Nucleus accumbens (tissue), 56 donors: ENCODE measurements at places on chromosomes 2 and 18.

GRCh38 chr2:217438136-217438535, 564.7 kb downstream of the TNS1 start:
- DNase-seq: no peak

- DNase-seq: no peak
Measured at GRCh38 chr2:216130346-216130971, 21.3 kb downstream of the XRCC5 start.

DNA sequence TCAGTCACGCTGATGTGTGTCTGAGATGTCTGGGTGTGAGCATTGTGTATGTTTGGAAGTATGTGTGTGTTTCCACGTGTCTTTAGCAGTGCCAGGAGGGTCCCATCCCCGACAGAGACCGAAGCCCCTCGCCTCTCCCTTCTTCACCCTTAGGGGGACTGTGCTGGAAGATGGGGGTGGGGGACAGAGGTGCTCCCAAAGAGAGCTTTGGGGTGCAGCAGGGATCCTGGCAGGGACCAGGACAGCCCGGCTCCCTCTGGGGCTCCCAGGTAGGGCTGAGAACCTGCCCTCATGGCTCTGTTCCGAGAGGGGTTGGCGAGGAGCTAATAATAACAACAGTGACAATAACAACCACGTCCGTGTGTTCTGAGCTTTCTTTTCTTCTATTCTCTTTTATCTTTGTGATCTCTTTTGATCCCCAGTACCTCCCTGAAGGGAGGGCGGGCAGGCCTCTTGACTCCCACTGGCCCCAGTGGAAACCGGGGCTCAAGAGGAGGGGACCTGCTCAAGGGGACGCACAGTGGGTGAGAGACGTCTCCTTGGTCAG, 57.6 kb downstream of the SMAD7 start:
- DNase-seq: no peak

GRCh38 chr2:28590496-28591301, 94.8 kb downstream of the PLB1 start:
- no peak for DNase-seq

DNA sequence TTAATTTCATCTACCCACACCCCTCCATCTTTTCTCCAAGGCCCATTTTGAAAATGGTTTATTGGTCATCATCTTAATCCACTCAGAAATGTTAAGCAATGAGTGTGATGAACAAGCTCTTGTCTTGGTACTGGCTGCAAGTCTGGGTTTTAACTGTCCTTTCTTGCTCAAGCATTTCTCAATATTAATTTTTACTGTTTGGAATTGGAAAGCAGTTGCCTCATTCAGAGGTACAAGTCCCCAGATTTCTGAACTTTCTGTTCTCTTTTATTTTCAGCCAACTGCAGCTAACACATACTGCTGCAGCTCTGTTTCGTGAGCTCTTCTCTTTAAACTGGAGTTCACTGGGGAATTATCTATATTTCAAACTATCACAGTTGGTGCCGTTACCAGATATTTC, 99.4 kb upstream of the TEX51 start:
- no peak for DNase-seq

DNA sequence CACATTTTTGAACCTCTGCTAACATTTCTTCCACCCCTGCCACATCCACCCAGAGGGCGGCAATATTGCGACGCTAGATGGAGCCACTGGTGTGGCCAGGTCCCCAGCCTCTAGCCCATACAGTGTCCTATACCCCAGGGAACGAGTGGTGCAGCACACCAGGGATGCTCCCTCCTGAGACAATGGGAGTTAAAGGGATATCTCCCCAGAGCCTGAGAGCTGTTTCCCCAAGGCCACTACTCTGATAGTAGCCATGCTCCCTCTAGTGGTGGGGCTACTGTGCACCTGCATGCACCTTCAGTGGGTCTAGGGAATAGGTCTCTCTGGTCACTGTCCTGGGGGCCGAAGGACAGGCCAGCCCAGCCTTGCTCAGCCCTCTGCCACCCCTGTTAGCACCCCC, 336.4 kb upstream of the FSHR start:
- no peak for DNase-seq

DNA sequence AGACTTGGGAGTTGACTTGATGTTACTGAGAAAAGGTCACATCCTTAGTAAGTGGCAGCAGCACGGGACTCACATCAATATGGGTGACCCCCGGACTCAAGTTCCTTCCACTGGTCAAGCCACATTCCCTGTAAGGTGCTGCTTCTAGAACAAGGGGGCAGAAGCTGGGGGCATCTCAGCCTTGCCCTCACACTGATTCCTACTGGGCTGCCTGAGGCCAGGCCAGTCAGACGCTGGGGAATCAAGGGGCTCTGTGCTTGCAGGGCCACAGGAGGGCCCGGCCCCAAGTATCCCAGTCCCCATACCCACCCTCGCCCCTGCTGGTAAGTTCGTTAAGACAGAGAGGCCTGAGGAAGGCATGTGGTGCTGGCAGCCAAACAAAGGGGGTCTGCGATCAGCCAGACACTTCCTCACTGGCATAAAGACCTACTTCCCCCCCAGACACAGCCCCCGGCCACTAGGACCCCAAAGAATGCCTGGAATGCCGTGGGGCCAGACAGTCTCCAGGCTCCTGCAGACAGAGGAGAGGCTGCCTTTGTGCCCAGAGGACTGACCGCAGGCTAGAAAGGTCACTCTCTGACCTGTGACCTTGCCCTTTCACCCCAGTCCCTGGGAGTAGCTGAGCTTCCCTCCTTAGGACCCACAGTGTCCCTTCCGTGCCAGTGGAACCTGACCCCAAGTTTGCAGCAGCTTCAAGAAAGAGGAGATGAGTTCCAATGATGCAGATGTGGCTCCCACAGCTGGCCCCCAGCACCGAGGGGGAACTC, 83.6 kb downstream of the HS1BP3 start:
- no peak for DNase-seq

DNA sequence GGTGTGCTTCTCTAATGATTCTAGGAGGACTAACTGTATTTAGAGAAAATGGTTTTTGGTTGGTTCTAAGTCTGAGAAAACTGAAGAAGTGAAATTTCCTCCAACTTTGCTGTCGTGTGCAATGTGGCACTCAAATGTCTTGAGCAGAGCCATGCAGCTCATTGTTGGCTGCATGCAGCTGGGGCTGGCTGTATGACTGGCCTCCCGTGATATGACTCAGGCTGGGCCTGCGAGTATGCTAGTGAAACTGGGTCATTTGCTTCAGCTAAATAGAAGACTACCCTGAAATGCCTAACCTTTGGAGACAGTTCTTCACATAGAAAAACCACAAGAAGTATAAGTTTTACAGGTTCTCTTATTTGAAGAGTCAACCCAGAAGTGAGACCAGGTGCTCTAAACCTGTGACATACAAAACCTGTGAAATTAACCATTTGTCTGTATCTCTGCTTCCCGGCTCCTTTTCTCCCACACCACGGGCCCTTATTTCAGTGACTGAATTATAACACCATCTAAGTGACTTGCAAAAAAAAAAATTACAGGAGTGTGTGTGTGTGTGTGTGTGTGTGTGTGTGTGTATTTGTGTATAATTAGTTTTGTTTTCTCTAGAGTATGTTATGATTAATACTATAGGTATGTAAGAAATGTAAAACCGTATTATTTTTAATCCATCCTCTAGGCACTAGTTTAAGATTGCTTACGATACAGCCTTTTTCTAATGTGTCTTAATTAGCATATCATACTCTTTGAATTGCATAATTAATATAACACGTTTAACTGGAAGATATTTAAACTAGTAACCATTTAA, 15.9 kb downstream of the POLI start:
- no peak for DNase-seq

- DNase-seq: no peak
Measured at GRCh38 chr2:108447947-108448677, 894 bp upstream of the GCC2 start.

DNA sequence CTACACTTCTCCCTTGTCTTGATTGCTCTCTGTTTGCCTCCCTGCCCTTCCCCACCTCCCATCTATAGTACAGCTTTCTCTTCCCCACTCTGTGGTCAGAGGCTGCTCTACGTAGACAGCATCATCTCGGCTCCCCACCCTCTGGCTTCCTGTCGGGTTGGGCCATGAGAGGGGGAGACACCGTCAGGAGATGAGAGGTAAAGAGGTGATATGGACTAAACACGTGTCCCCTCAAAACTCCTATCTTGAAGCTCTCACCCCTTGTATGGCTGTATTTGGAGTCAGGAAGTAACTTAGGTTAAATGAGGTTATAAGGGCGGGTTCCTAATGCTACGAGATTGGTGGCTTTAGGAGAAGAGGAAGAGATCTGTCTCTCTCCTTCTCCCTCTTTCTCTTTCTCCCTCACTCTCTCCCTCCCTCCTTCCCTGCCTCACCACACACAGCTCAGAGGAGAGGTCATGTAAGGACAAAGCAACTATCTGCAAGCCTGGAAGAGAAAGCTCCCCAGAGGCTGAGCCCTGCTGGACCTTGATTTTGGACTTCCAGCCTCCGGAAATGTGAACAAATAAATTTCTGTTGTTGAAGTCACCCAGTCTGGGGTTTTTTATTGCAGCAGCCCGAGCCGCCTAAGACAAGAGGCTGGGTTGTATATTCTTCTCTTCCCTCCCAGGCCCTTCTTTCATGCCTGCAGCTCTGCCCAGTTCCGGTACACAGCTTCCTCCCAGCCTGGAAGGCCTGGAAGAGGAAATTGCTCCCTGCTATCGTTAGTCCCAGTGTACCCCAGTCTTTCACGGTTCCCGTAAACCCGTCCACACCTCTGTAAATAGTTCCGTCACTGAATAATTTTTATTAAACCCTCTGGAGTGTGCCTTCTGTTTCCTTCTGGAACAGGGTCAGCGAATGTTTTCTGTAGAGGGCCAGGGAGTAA, 138.0 kb downstream of the AKAIN1 start:
- DNase-seq: no peak

DNA sequence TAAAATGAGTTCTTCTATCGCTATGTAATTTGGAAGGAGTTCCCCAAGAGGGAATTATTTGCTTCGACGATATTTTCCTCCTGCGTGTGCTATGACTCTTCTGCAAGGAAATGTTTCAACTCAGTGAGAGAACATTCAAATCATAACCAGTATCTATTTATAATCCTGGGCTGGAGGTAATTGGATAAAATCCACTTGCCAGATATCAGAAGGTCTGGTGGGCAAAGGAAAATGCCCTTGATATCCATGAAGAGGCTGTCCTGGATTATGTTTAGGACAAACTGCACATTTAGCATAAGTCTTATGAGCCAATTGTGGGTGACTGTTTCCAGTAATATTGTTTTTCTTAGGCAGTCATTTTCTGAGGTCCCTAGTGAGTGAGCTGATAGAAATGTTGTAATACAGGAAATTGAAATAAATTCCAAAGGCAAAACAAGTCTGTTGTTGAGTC, 17.7 kb downstream of the RPIA start:
- no peak for DNase-seq

- DNase-seq: no peak
Measured at GRCh38 chr2:9255416-9255815, 48.8 kb downstream of the ASAP2 start.

DNA sequence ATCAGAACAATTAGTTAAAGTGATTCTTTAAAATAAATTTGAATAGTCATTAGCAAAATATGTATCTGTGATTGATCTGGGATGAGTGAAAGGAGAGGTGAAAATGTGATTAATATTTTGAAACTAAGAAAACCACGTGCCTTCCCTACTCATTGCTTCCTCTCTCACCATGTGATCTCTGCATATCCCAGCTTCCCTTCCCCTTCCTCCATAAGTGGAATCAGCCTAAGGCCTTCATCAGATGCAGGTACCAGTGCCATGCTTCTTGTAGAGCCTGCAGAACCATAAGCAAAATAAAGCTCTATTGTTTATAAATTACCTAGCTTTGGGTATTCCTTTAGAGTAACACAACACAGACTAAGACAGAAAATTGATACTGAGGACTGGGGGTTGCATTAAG, 11.2 kb upstream of the STAT1 start:
- DNase-seq: no peak

DNA sequence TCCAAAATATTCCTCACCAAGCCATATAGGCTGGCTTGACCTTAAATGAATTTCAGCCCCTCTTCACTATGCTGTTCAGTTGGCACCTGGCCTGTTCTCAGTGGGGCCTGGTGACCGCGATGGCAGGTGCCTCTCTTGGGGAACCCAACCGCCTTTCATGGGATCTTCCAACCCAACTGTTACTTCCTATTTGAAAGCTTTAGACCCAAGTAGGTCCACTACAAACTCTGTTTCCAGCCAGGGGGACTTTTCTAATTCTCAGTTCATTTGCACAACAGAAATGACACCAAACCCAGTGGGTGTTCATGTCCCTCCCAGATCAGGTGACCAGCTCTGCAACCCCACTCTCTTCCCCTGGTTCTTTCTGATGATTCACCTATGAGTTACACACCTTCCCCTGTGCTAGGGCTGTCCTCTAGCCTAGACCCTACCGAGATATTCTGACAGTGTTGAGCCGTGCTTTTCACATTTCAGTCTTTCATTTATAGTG, 35.6 kb upstream of the NDUFV2 start:
- no peak for DNase-seq

- DNase-seq: no peak
Measured at GRCh38 chr18:13572721-13573120, 153.6 kb downstream of the FAM210A start.

- DNase-seq: no peak
Measured at GRCh38 chr18:3401669-3402620, 48.0 kb upstream of the TGIF1 start.

DNA sequence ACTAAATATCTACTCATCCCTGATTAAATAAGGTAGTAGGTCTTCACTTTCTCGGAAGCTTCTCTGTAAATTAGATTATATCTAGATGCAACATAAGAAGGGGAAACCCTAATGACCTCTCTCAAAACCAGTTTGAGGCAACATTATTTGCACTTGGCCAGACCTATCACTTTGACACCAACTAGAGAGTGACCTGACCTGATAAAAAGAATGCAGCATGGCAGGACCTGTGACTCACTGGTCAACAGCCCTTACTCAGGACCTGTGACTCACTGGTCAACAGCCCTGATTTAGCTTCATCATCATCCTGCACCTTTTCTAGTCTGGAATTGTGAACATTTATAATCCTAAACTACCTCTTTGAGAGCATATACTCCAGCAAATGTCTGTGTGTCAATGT, 1957.7 kb upstream of the CELF4 start:
- no peak for DNase-seq

DNA sequence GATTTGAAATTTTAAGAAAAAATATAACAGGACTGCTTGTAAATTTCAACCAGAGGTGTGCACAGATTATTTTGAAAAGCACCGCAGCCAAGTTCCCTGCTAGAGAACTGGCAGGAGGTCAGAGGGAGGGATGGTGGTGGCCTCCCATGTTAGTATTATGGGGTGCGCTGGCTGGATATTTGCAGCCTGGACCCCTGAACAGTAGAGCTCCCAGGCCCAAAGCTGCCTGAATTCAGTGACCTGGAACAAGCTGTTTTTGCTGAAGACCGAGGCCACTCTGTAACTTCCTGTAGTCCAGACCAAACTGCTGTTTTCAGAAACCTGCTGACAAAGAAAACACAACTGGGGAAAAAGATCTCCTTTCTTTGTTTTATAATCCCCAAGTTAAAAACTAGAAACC, 314.3 kb downstream of the TNS1 start:
- DNase-seq: no peak

DNA sequence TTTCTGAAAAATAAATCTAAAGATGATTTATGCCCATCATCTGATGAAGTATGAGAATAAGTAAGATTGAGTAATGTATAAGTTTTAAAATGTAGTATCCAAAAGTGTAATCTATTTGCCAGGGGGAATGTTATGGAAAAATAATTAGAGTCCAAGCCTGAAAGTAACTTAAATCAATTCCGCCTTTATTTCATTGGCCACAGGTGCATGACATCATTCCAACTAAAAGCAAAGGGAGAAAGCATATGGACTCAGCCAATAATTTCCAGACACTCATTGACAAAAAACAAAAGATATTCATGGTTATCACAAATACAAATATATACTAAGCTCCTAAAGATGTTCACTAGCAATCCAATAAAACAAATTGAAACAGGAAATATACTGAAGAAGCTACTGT, 752.6 kb upstream of the TMEFF2 start:
- DNase-seq: no peak

- DNase-seq: no peak
Measured at GRCh38 chr2:73176205-73176880, 26.0 kb upstream of the NOTO start.
